LoVo (cell line): ENCODE measurements at places on chromosomes 3 and 15.

- DNase-seq, result no peak
These were observed 33.5 kb downstream of the MYL3 start for GRCh38 chr3:46829699-46830208.

- DNase-seq, result no peak
These were observed 1.4 kb downstream of the PLEKHO2 start for GRCh38 chr15:64842986-64843561.

- DNase-seq, result no peak
These were observed 777 bp downstream of the LOXL1 start for GRCh38 chr15:73927003-73927475.

GRCh38 chr3:112974894-112975293 lies at the start of gene CD200R1:
TSS of gene CD200R1 (minus strand) at chr3:112975103. CDS start at chr3:112974857, 246 bp downstream.
- no peak for DNase-seq

GRCh38 chr15:95174301-95175259 lies 943.2 kb downstream of the MCTP2 start:
- DNase-seq, result no peak

GRCh38 chr3:194973366-194974000 lies 287.8 kb downstream of the FAM43A start:
- no peak for DNase-seq

- no peak for DNase-seq
These were observed 94.1 kb downstream of the ITPR1 start for GRCh38 chr3:4587061-4587837.

- no peak for DNase-seq
These were observed 37.5 kb upstream of the CHST2 start for GRCh38 chr3:143081844-143082778.

- no peak for DNase-seq
These were observed 8.4 kb upstream of the PLA2G4D start for GRCh38 chr15:42102646-42103235.
